ENCODE measurements at places on chromosomes 12 and 14.

GRCh38 chr14:103110681-103111231 is 12.5 kb upstream of the TNFAIP2 start:
- no peak for DNase-seq

DNA sequence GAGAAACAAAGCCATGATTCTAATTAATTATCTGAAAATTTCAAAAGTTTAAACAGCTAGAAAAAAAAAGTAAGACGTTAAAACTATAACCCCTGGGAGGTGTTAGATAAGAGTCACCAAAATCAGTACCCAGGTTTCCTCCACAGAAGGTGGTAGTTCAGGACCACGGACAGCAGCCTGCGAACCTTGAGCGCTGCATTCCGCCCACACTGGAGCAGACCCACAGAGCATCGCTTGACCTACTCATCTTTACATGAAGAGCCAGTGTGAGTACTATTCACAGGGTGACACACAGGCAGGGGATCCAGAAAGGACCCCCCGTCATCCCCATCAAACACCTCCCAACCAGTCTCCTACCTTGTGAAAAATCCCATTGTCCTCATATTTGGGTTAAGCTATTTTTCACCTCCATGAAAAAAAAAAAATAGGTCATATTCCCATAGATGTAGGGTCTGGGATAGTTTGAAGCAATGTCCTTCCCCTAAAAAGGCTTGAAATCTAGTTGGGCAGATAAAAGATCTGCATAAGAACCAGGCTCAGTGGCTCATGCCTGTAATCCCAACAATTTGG is 8.8 kb upstream of the CHGA start:
- peak; percentile 71 for DNase-seq

DNA sequence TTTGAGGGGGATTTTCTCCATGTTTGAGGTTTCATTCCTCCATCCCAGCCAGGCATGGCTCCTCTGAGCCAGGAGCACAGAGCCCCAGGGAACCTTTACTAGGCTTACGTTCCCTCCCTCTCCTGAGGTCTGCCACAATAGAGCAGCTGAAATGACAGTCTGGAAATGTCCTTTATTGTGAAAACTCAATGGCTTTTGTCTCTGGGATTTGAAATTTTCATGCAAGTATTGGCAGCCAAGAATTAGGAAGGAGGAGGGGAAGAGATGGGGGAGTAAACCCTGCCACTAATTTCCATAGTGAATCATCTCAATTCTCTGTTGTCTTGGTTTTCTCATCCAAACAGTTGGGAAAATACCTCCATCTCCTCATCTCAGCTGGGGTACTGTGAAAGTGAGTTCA is 2.6 kb upstream of the PLEKHG3 start:
- DNase-seq: no peak

GRCh38 chr12:100656141-100656540 is 82.7 kb downstream of the GAS2L3 start:
- DNase-seq: no peak

GRCh38 chr12:62802984-62803383 is 132.0 kb downstream of the PPM1H start:
- peak; percentile 47 for DNase-seq

DNA sequence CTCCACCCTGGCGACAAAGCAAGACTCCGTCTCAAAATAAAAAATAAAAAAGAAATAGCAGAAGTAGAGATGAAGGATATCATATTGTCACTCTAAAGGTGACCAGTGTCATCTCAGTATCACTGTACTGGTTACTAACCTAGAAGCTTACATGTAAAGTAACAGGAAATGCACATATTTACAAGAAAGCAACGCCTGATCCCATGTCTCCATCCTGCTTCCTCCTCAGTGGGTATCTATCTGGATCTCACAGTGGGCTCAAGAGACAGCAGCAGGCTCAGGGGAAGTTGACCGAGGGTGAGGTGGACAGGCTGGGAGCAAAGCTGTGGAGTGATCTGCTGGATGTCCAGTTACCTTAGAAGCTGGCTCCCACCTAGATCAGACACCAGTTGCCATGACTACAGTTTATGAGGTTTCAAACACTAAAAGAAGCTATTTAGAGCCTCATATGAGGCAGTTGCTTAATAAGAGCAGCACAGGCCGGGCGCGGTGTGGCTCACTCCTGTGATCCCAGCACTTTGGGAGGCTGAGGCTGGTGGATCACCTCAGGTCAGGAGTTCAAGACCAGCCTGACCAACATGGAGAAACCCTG is 10.5 kb downstream of the MTRFR start:
- DNase-seq: no peak

GRCh38 chr12:68189821-68190242 is 30.3 kb upstream of the IFNG start:
- peak; percentile 36 for DNase-seq

GRCh38 chr14:60734465-60735242 is at the start of gene MNAT1:
Gene MNAT1 (plus strand): TSS chr14:60734761. CDS start chr14:60734863, 102 bp downstream.
- peak; percentile 92 for DNase-seq

GRCh38 chr12:23446746-23447145 is 502.7 kb downstream of the SOX5 start:
- no peak for DNase-seq

- no peak for DNase-seq
Observed at GRCh38 chr14:55127460-55127951, 1.5 kb upstream of the LGALS3 start.

- no peak for DNase-seq
Observed at GRCh38 chr12:86597431-86597830, 341.2 kb upstream of the MGAT4C start.

- DNase-seq: no peak
Observed at GRCh38 chr12:79302162-79302814, 388.5 kb downstream of the PAWR start.

- DNase-seq: no peak
Observed at GRCh38 chr14:57345106-57345505, 45.3 kb upstream of the NAA30 start.

DNA sequence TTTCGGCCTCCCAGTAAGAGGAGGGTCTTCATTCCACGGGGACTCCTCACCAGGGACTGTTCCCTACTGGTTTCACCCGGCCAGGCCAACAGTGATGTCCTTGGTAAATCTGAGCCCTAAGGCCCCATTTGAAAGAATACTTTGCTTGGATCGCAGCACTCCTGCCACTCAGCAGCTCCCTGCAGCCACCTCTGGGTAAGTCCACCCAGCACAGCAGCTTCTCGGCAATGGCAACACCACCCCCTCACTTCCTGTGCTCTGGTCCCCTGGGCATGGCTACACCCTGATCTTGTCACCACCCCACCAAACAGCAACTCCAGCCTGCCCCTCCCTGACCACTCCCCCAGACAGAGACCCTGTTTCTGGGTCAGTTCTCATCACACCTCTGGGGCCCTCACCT is 100.3 kb downstream of the SETD3 start:
- peak; percentile 60 for DNase-seq

DNA sequence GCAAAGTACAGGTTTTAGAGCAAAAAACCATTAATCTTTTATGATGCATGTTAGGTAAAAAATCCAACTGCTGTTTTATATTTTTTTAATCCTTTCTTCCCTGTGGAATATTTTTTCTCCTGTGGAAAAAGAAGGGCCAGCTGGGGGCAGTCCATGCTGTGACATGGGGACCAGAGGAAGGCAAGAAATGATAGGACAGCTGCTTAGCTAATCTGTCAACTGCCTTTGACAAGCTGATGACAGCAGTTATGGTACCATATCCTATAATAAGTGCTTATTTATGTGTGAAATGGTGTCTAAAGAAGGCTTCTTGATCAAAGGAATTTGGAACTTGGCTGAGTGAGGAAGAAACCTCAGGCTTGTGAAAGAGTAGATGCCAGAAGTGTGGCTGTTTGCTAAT is 452.4 kb upstream of the NOVA1 start:
- DNase-seq: no peak

GRCh38 chr12:78562368-78563205 is 302.0 kb upstream of the SYT1 start:
- DNase-seq: peak; percentile 7

GRCh38 chr12:57724003-57724935 is 14.3 kb downstream of the AGAP2 start:
- DNase-seq: no peak

GRCh38 chr12:26700430-26700829 is 132.6 kb downstream of the ITPR2 start:
- no peak for DNase-seq

GRCh38 chr14:49879646-49880204 is 13.2 kb upstream of the ARF6 start:
- peak; percentile 90 for DNase-seq

DNA sequence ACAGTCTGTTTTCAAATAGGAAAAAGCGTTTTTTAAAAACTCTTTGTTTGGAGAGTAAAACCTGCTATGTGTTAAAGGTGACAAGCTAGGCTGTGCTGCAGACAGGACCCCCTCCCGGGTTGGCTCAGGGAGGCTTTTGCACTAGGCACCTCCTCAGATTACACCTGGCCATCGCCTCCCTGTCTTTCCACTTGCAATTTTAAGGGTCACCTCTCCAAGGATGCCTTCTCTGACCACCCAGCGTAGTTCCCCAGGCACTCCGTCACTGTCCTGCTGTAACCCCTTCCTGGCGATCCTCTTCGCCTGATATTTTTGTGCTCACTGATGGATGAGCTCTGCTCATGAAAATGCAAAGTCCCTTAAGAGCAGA is 80.7 kb downstream of the NTF3 start:
- DNase-seq: no peak

- DNase-seq: no peak
Observed at GRCh38 chr14:91339671-91340369, 77.8 kb downstream of the CCDC88C start.

DNA sequence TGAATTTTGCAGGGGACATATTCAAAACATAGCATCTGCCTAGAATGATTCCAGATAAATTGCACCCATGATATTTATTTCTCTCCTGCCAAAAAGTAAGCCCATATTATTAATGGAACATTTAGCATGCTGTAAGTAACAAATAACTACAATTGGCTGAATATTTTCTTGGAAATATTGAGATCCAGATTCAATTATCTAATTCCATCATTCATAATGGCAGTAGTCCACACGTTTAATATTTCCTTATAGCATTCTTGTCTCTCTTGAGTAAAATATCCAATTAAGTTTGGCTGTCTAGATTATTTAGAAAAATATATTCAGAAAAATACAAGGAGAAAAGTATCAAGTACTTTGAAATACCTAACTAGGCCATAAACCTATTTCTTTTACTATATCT is 157.5 kb downstream of the FLRT2 start:
- DNase-seq: no peak

- peak; percentile 67 for DNase-seq
Observed at GRCh38 chr14:63562405-63562804, 19.2 kb upstream of the PPP2R5E start.

GRCh38 chr14:20614038-20614840 is 23.1 kb upstream of the RNASE12 start:
- DNase-seq: no peak

- no peak for DNase-seq
Observed at GRCh38 chr14:41144370-41144769, 462.3 kb upstream of the LRFN5 start.

DNA sequence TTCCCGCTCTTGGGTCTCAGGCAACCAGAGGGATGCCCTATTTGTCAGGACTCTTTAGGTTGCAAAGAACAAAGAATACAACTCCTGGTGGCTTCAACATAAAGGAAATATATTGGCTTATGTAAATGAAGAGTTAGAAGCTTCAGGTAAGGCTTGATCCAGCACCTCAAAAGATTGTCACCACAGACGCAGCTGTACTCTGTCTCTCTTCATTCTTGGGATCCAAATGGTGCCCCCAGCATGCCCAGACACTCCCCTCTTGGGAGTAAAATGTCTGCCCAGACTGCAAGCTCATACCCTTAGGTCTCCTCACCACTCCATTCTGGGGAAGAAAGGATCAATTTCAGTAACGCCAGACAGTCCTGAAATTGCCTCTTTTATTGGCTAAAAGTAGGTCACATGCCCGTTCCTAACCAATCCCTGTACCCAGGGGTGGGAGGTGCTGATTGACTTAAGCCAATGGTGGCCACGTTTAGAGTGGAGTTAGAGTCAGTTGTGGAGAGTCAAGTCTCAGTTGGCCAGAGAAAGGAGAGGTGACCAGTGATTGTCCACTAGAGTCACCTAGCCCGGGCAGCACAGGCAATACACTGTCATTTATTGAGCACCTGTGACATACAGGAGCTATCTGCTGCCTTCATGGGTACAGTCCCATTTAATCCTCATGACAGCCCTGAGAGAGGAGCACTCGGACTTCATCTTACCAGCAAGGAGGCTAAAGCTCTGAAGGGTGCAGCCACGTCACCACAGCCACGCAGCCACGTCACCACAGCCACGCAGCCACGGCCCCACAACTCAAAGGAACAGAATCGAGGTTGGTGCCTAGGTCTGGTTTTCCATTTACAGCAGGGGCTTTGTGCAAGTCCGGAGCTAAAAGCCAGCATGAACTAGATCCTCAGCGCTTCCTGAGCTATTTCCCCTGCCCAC is 19.7 kb upstream of the BEGAIN start:
- no peak for DNase-seq

DNA sequence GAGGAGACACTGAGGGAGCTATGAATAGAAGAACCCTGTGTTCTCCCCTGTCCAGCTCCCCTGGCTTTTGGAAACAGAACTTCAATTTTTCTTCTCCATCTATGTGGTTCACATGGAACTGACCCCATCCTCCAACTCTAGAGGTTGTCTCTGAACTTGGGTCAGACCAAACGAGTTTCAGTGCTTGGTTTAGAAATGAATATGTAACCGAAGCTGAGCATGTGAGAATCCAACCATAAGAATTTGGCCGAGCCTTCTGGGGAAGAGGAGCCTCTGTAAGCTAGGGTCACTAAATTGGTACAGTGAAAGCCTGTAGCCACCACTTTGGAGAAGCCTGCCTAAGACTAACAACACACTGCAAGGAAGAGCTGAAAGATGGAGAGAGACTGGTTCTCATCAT is 464.4 kb downstream of the ZFP36L1 start:
- DNase-seq: no peak

- no peak for DNase-seq
Observed at GRCh38 chr12:71981149-71981548, 42.5 kb downstream of the TPH2 start.

DNA sequence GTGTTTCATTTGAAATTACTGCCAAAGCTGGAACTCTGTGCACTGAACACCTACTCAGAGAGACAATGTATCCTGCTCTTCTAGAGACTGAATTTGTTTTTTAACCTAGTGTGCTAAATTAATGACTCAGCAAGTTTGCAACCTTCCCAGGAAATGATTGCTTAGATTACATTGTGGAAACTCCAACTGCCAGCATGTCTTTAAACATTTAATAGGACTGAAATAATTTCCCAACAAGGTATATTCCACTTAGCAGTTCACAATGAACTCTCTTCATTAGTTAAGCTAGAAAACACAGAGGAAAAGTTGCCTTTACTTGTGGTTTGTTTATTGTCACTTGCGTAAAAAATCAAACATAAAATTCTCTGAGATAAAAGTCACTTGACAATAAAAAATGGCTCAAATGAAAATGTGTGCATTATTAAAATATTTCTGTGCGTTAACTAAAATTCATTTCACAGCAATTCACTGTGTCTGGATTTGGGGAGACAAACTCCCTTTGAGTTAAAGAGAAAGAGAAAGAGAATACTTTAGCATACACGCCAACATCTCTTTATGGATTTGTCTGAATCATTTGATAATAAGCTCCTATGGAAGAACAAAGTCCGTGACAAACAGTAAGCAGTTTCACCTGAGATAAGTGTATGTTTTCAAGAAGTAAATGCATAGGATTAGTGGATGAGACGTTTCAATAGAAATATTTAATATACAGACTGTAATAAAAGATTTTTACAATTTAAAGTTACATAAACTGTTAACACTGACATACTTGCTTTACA is 284.0 kb downstream of the PRKD1 start:
- DNase-seq: peak; percentile 27

- no peak for DNase-seq
Observed at GRCh38 chr12:108807996-108808769, 49.2 kb downstream of the SSH1 start.
